ENCODE measurements at places on chromosomes 1 and 21.

DNA sequence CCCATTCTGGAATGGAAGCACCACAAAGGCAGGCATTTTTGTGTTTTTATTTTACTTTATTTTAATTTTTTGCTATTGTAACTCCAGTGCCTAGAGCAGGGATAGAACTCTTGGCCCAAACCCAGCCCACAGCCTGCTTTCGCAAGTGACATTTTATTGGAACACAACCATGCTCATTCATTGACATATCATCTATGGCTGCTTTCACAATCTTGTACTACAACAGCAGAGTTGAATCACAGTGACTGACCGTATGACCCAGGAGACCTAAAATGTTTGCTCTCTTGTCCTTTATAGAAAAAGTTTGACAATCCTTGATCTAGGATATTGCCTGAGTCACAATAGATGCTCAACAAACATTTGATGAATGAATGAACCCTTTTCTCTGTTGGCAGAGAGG is 83.9 kb upstream of the ATP1A1 start:
- DNase-seq, result no peak

- no peak for DNase-seq
These were observed 212.2 kb downstream of the LYPLAL1 start for GRCh38 chr1:219385787-219386427.

DNA sequence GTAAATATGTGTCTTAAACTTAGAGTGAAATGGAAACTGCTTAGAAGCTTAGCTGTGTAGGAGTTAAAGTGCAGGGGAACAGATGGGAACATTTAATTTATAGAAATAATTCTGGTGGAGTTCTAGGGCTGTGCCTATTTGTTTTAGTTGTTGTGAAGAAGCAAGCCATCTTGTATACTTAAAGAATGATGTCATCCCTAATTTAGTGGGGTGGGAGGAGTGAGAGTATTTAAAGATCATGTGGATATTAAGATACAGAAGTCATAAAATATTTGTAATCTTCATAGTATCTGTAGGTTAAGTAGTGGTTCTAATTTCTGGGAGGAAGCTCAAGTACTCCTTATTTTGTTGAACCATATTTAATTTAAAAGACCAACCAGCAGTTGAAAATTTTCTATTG is 41.5 kb downstream of the BACH1 start:
- DNase-seq, result no peak

DNA sequence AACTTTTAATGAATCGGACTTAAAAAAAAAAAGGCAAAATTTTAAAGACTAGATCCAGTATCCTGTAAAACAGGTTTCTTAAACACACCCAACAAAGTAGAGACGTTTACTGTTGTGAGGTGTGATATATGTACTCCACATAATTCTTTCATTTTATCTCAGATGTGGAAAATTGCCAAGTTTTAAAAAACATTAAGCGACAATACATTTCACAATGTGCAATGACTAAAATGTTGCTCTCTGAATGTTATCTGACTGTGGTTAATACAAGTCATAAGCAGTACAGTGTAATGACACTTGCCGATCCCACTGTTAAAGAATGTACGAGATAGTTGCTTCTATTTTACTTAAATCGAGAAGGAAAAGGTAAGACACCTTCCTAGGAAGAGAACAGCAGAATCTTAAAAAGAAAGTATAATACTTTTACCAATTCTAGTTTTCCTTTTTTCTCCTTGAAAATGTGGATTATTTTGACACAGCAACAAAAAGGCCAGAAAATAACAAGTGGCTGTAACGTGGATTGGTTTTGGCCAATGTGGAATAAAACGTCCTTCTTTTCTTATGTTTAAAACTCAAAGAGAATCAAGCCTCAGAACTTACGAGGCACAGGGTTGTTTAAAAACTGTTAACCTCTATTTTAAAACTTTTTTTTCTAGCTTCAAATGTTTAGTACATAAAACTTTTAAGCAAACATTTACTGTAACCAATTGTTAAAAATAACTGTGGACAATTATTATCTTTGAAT is 51.4 kb downstream of the TP53BP2 start:
- DNase-seq, result no peak

DNA sequence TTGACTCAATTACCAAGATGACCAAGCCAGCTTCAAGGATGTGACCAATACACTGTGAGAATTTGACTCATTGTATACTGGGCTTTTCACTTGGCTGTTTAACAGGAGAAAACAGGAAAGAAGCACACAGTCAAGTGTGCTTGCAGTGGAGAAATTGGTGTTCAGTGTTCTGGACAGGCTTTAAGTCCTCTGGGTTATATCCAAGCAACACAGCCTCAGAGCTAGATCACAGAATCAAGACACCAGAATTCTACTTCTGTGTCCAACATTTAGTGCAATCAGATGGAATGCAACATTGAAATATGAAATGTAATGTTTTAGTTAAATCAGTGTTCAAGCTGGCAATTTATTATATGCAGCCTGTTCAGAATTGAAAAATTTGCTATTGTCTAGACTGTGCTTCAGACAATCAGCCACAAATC is 694.4 kb downstream of the LTN1 start:
- DNase-seq, result no peak

DNA sequence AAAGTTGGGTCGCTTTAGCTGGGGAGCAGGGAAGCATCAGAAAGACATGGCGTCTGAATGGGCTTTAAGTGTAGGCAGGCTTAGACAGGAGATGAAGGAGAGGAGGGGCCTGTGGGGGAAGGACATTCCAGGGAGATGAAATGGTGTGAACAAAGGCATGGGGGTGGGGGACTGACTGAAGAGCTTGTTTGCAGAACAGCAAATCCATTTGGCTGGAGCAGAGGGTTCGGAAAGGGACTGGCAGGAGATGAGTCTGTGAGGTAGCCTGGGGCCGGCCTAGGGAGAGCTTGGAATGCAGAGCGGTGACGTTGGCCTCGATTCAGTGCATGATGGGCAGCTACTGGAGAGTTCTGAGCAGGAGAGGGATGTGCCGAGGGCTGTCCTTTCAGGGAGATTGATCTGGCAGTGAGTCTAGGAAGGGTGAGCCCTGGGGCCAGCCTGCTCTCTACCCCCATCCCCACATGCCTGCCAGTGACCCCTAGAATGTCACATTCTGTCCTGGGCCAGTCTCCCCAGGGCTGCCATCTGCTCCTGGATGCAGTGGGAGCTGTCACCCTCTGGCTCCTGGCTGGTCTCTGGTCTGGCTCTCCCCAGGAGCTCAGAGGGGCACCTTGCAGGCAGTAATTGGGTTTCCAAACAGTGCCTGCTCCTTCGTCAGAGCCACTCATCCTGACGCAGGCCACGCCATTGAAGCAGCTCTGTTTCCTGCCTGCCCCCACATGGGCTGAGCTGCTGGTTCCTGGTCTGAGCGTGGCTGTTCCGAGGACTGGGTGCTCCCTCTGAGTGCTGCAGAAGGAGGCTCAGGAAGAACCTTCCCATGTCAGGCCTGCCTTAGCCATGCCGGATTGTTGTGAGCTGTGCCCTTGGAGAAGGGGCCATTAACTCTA is 22.3 kb upstream of the TMEM222 start:
- no peak for DNase-seq

GRCh38 chr1:27469334-27469733 is 20.6 kb downstream of the WASF2 start:
- DNase-seq, result no peak

DNA sequence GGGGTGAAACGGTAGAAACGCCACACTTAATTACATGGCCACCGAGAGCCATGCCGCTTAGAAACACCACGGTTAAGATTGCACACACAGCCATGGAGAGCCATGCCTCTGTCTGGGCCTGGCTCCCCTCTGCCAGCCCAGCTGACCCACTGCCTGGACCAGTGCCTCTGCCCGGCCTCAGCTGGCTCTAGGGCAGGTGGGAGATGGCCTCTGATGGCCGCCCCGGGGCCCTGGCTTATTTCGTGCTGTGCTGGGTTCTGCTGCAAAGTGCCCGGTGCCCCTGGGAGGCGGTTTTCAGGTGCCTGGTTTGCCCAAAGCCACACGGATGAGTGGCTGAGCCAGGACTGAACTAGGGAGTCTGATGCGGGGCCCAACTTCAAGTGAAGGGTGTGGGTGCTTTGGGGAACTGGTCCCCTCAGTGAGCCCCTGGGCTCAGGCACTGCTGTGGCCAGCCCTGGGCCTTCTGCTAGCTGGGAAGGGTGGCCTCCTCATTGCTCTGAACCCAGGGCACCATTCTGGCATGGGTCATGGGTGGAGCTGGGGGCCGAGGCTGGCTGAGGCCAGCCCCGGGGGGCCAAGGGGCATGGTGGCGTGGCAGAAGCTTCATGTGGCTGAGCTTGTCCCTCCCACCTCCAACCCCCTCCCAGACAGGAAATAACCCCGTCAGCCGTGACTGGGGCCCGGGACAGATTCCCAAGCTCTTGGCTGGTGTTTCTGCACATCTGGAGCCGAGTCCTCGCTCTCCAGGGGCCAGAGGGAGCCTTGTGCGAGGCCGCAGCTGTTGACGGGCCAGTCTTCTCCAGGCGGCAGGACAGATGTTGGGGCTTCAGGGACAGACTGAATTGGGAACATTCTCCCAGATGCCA is 1.9 kb upstream of the GPR153 start:
- DNase-seq, result no peak

DNA sequence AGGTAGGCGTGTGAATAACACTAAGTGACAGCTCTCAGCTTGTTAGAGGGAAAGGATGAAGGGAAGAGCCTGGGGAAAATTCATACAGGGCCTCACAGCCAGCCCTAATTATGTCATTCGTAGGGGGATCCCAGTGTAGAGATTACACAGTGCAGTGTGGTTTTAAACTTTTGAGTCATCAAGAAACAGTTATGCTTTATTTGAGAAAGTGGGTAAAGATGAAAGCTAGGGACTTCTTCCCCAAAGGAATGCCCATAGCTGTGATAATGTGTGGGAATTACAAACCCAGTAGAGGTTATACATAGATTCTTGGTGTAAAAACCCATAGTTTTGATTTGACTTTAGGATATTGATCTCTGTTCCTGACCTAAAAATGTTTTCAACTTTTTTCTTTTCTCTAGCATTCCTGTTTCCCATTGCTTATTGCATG is 1.9 kb downstream of the TTF2 start:
- DNase-seq, result no peak

DNA sequence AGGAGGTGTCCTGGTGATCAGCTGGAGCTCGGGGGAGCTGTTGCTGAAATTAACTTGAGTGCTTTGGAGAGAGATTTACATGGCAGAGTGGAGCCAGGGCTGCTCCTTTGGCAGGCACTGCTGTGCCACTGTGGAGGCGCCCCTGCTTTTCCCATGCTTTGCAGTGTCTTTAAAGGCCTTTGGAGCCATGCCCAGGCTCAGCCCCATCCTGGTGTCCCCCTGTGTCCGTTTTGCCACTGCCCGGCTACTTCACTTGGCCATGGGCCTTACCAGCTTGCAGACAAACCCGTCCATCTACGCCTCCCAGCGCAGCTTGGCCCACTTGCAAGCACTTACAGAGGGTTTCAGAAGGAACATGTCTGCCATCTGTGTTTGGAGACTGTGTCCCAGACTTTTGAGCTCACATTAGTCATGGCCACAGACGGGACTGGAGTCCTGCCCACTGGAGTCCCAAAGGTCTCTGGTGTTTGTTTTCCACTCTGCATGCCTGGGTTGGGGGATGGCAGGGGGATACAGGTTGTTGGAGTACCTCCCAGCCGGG is 18.2 kb upstream of the LAMTOR5 start:
- no peak for DNase-seq

- DNase-seq, result no peak
These were observed 17.1 kb downstream of the FBLIM1 start for GRCh38 chr1:15775706-15776105.

DNA sequence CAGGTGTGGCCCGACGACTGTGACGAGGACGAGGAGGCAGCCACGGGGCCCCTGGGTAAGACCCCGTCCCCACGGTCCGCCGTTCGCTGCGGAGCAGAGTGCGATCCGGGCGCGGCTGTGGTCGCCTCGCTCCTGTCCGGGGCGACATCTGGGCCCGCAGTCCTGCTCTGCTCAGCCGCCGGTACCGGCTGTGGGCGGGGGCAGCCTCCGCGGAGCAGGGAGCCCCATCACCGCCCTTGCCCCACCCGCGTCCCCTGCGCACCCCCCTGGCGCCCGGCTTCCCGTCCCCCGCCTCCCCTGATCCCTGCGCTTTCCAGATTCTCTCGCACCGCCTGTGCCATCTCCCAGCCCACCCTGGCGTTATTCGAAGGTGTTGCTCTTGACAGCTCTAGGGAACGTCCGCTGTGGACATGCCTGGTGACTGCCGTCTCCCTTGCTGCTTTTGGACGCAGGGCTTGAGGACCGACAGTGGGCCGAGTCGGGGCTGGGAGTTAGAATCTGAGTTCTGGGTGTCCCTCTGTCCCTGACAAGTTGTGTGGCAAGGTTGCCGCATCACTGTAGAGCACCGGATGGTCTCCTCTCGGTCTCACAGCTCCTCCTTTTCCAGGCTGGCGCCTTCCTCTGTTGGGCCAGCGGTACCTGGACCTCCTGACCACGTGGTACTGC is 596 bp downstream of the TOR3A start:
- DNase-seq, result no peak

DNA sequence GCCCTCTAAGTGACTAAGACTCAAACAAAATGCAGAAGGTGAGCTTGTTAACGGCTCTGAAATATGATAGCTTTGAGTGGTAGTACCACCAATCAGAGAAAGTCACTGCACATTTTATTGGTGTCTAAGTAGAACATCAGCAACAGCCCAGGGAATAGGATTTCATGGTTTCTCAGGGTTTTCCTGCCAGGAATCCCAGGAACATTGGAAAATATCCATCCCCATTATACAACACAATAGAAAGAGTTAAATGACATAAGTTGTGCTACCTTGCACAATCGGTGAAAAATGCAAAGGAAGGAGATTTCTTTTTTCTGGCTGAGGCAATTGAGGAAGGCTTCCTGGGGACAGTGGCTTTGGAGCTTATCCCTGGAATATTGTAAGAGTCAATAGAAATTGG is 283.1 kb downstream of the HLX start:
- no peak for DNase-seq

- no peak for DNase-seq
These were observed 21.0 kb downstream of the CNIH4 start for GRCh38 chr1:224377676-224378006.

- DNase-seq, result no peak
These were observed 8.7 kb downstream of the SLAMF8 start for GRCh38 chr1:159835356-159835755.

DNA sequence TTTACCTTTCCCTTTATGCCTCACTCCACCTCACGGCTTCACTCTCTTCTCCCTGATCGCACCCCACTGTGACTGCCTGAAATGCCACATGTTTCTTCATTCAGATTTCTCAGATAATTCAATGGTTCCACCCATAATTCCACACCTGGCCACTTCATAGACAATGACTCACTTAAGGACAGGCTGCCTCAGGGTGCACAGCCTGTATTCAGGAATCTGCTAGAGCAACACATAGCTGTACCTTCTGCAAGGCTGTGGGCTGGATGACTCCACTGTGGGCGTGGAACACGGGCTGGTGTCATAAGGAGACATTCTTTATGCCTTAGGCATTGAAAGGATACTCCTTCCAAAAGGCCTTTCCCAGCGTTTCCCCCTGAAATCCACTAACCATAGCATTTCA is 36.1 kb downstream of the L1TD1 start:
- no peak for DNase-seq

- no peak for DNase-seq
These were observed 433.8 kb downstream of the CAMTA1 start for GRCh38 chr1:7219031-7219430.

Measured in stimulated activated CD8-positive, alpha-beta memory T cell treated with anti-CD3 and anti-CD28 coated beads, Interleukin-7, amount 100 ng/mL, for 1 hour (primary cell).